ENCODE measurements at places on chromosomes 16 and 17. TPM values are rescaled to one million over a fixed set of nuclear protein-coding genes. Genes with fewer than 3 reads are reported as not detected.

DNA sequence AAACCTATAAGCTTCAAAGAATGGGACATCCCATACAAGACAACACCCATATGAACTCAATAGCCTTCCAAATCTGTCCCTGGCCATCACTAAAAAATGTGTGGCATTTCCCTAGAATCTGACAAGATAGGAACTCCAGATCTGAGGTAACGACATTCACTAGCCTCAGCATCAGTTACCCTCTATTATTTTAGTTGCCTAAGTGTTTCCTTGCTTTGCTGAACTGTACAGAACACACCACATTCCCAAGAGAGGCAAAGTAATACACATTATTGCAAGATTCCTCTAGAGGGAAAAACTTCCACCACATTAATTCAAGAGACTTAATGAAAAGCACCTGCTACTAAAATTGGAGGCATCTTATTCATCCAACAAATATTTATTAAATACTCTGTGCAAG lies 5.0 kb downstream of the LSM12 start:
- H3K27me3 ChIP-seq: no peaks in the 10 kb centered on the region
- H3K4me3 ChIP-seq: no peak overlapping the region
- H3K36me3 ChIP-seq: peaks cover 46% of the 10 kb centered on the region
- no peak overlapping the region for H3K27ac ChIP-seq
- H3K4me1 ChIP-seq: peaks cover 45% of the 10 kb centered on the region

The PTGES3L gene
- 0.30 TPM for total RNA-seq

GRCh38 chr16:2056681-2057407 lies 9.1 kb downstream of the TSC2 start:
- H3K4me1 ChIP-seq: no peaks in the 10 kb centered on the region
- H3K4me3 ChIP-seq: no peak overlapping the region
- H3K27ac ChIP-seq: no peak overlapping the region
- no peaks in the 10 kb centered on the region for H3K27me3 ChIP-seq
- peaks cover 1% of the 10 kb centered on the region for H3K36me3 ChIP-seq

- no peaks in the 10 kb centered on the region for H3K4me1 ChIP-seq
- no peak overlapping the region for H3K4me3 ChIP-seq
- H3K36me3 ChIP-seq: no peaks in the 10 kb centered on the region
- no peak for DNase-seq
These were observed 169.0 kb upstream of the ZFHX3 start for GRCh38 chr16:73216932-73217331.

Data from activated CD8-positive, alpha-beta memory T cell treated with anti-CD3 and anti-CD28 coated beads, Interleukin-2, amount 10 ng/mL, durations not matched to agents 7 days and 5 days (primary cell).